ENCODE measurements at places on chromosomes 11 and 22. TPM values are rescaled to one million over a fixed set of nuclear protein-coding genes. Genes with fewer than 3 reads are reported as not detected.
A peak's percentile ranks its signal among the peaks of the same experiment; 100 is the strongest.

GRCh38 chr11:27372164-27372563, 9.1 kb upstream of the CCDC34 start:
- H3K4me1 ChIP-seq: no peaks in the 10 kb centered on the region
- H3K36me3 ChIP-seq: no peaks in the 10 kb centered on the region
- no peak overlapping the region for H3K27ac ChIP-seq
- H3K27me3 ChIP-seq: no peaks in the 10 kb centered on the region
- no peak overlapping the region for H3K4me3 ChIP-seq
- no peak for DNase-seq

GRCh38 chr22:36163497-36163896, 2.9 kb upstream of the APOL3 start:
- no peaks in the 10 kb centered on the region for H3K36me3 ChIP-seq

DNA sequence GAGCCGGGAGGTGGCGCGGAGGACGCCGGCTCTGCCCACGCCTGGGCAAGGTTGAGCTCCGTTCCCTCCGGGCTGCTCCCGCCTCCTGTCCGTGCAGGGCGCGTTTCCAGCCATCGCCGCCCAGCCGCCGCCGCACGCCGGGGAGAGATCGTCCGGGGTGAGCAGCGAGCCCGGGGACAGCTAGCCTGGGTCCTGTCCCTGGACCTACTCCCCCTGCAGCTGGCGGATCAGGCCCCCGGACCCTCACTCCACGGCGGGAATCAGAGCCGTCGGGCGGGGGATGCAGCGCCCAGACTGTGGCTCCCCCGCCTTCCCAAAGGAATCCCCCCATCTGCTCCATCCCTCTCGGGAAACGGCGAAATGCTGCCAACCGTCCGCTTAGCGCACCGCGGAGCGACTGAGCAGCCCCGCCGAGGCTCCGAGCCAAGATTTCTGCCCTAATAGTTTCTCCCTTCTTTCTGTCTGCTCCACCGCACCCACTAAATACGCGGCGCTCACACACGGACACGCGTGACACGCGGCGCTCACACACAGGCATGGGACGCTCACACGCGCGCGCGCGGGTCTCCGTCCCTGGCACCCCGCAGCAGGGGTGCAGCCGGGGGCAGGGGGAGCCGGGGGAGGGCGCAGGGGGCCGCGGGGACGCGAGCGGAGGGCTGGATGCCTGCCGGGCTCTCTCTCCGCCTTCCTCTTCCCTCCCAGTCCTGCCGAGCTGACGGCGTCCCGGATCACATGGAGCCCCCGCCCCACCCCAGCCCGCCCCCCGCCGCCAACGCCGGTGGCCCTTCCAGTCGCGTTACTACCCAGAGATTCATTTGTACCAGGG, at the start of gene KCNJ5:
KCNJ5 (plus strand) TSS at position 814 of the 826 bp plus-strand sequence. CDS start 19,918 bp downstream, outside the sequence.
- no peaks in the 10 kb centered on the region for H3K36me3 ChIP-seq
- no peak within 1 kb of the TSS for H3K27ac ChIP-seq
- H3K4me1 ChIP-seq: peaks cover 5% of the 10 kb centered on the region
- H3K27me3 ChIP-seq: 0 out of 2 replicates have a peak, but pooled peaks cover 2% of the 10 kb centered on the region

DNA sequence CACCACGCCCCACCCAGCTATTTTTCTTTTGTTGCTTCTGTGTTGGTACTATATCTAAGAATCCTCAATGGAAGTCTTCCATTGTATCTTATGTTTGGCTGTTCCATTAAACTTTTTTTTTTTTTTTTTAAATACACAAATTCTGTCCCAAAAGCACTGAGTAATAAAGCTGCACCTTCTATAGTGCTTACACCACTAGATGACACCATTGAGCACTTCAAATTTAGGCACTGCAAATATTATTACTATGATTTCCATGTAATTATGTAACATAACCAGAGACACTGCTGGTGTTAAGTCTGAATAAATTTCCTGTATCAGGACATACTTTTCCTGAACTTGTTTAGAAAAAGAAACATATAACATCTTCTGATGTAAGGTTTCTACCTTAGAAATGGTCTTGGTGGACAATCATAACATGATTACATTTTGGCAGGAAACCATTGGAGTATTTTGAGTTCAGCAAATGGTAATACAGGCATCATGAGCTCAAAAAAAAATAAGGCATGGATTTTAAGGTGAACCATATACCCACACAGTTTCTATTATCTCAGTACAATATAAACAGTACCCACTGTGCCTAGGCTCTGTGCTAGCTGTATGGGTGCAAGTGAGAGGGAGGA, 110.5 kb downstream of the ATG16L2 start:
- H3K27me3 ChIP-seq: no peaks in the 10 kb centered on the region
- no peaks in the 10 kb centered on the region for H3K4me1 ChIP-seq
- peak; percentile 65 for DNase-seq

- no peak overlapping the region for H3K27ac ChIP-seq
- no peak for DNase-seq
- H3K4me3 ChIP-seq: no peak overlapping the region
- no peaks in the 10 kb centered on the region for H3K4me1 ChIP-seq
- no peaks in the 10 kb centered on the region for H3K36me3 ChIP-seq
Observed at GRCh38 chr11:57917632-57918031, 106.0 kb upstream of the OR9Q1 start.

- peaks cover 9% of the 10 kb centered on the region for H3K4me1 ChIP-seq
- H3K4me3 ChIP-seq: no peak overlapping the region
- DNase-seq: no peak
- H3K27ac ChIP-seq: peak overlapping the region; percentile 49
- H3K27me3 ChIP-seq: no peaks in the 10 kb centered on the region
Observed at GRCh38 chr11:27242591-27242990, 120.4 kb downstream of the CCDC34 start.

The PATE4 gene
- total RNA-seq: not detected

DNA sequence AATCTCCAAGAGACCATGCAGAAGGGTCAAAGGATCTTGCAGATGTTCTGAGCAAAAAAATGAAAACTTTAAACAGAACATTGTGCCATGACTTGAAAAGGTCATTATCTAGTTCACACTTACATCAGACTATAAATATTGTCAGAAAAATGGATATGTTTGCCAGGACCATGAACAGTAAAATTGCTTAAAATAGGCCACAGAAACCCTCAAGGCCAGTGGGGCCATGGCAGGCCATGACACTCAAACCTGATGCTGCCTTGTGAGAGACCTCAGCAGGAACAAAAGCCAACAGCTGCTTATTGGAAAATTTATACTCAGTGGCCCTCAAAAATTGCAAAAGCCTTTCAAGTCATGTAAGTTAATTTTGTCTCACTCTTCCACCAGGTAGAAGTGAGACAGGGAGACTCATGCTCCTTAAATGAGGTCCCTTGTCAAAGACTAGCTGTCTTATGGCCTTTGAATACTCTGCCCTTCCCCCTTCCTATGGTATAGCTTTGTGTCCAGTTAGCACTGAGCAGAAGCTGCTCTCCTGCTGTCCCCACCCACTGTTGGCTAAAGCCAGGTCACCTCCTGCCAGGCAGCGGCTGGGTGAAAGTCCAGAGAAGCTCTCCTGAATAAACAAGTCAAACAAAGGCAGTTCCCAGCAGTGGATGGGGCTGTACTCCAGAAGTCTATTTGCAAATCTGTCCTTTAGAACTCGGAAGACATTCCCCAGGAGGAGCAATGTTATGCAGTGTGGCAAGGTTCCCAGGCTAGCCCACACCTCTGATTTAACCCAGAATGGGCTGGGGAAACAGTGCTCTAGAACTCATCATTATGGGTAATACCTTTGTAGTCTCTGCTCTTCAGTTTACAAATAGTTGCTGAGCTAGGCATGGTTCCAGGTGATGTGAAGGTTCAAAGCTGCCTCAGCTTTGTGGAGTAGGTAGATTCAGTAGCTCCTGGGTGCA, 21.4 kb downstream of the ADM start:
- H3K27ac ChIP-seq: peak overlapping the region; percentile 22
- peaks cover 67% of the 10 kb centered on the region for H3K4me1 ChIP-seq
- peak; percentile 31 for DNase-seq
- H3K36me3 ChIP-seq: no peaks in the 10 kb centered on the region
- no peaks in the 10 kb centered on the region for H3K27me3 ChIP-seq
- no peak overlapping the region for H3K4me3 ChIP-seq

DNA sequence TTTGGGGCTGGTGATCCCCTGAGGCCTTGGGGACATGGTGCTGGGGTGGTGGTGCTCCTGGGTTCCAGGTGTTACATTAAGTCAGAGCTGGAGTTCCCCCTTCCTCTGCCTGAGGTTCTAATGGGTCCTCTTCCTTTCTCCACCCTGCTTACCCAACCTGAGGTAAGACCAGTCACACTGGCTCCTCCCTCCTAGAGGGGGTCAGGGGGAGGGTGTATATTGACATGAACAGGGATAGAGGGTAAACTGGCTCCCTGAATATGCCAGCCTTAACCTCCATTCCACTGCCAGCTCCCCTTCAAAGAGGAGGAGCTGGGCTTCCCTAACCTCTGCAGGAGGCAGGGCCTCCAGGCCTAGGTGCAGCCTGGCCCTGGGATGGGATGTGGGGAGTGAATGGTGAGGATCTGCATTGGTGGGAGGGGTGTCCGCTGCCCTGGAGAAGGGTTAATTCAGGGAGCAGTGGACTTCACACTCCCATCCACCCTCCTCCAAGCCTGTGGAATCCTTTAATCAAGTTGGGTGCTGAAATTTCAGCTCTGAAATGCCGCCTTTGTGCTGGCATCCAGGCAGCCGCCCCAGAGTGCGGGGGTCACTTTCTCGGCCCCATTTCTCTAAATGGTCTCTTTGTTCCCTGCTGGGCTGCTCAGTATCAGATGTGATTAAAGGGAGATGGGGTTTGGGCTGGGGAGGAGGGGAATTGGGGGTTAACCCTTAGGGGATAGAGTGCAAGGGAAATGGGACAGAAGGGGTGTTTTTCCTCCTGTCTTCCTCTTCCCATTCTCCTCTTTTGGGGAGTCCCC, 15.2 kb downstream of the POLR2F start:
- H3K27ac ChIP-seq: no peak overlapping the region
- peaks cover 13% of the 10 kb centered on the region for H3K36me3 ChIP-seq
- H3K4me3 ChIP-seq: no peak overlapping the region
- H3K4me1 ChIP-seq: no peaks in the 10 kb centered on the region

- no peak overlapping the region for H3K27ac ChIP-seq
- DNase-seq: peak; percentile 51
- no peaks in the 10 kb centered on the region for H3K4me1 ChIP-seq
- H3K4me3 ChIP-seq: no peak overlapping the region
Observed at GRCh38 chr22:22745225-22746060, 101.0 kb downstream of the GGTLC2 start.

GRCh38 chr11:35916270-35916669, 27.6 kb upstream of the LDLRAD3 start:
- H3K27me3 ChIP-seq: no peaks in the 10 kb centered on the region
- no peak overlapping the region for H3K27ac ChIP-seq
- no peak for DNase-seq
- peaks cover 6% of the 10 kb centered on the region for H3K4me1 ChIP-seq

The ADAMTS8 gene
- 0.12 TPM for total RNA-seq

DNA sequence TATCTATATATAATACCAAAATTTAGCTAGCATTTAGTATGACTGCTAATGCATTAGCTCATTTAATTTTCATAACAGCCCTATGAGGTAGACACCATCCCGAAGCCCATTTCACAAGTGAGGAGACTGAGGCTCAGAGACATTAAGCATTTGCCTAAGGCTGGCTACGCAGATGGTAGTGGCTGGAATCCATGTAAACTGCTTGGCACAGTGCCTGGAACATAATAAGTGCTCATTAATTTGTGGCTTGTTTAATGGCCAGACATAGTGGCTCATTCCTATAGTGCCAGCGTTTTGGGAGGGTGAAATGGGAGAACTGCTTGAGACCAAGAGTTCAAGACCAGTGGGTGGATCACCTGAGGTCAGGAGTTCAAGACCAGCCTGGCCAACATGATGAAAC, 17.8 kb upstream of the TP53I11 start:
- no peaks in the 10 kb centered on the region for H3K36me3 ChIP-seq
- H3K4me3 ChIP-seq: no peak overlapping the region
- no peaks in the 10 kb centered on the region for H3K27me3 ChIP-seq
- no peak overlapping the region for H3K27ac ChIP-seq
- no peaks in the 10 kb centered on the region for H3K4me1 ChIP-seq

- no peaks in the 10 kb centered on the region for H3K4me1 ChIP-seq
- peaks cover 32% of the 10 kb centered on the region for H3K27me3 ChIP-seq
- no peak for DNase-seq
- no peak overlapping the region for H3K27ac ChIP-seq
Observed at GRCh38 chr22:45019861-45020655, 10.3 kb upstream of the PHF21B start.

DNA sequence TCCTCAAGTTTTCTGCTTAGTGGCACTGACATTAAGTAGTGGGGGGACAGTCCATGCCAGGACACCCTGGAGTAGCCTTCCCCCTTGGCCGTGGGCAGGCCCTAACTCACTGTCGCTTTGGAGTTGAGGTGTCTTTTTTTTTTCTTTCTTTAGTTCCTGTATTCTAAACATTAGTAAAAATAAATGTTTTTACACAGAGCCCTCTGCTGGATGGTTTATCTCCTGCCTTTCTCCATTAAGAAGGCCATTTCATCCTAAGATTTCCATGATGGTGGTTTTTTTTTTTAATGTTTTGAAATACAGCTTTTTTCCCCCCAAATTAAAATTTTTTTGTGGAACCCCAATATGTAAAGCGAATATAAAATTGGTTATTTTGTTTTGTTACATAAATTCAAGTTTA, 1.8 kb upstream of the TIGD3 start:
- no peak overlapping the region for H3K27ac ChIP-seq
- H3K36me3 ChIP-seq: peaks cover 39% of the 10 kb centered on the region
- no peak overlapping the region for H3K4me3 ChIP-seq
- H3K4me1 ChIP-seq: peaks cover 7% of the 10 kb centered on the region
- peak; percentile 58 for DNase-seq
- H3K27me3 ChIP-seq: no peaks in the 10 kb centered on the region

- H3K4me3 ChIP-seq: peak overlapping the region; percentile 73
- H3K27ac ChIP-seq: peak overlapping the region; percentile 56
- peaks cover 12% of the 10 kb centered on the region for H3K4me1 ChIP-seq
- peak; percentile 63 for DNase-seq
- peaks cover 13% of the 10 kb centered on the region for H3K36me3 ChIP-seq
- H3K27me3 ChIP-seq: no peaks in the 10 kb centered on the region
Observed at GRCh38 chr11:134762248-134763029, 350.4 kb upstream of the B3GAT1 start.

- no peak overlapping the region for H3K4me3 ChIP-seq
- peak; percentile 62 for DNase-seq
Observed at GRCh38 chr22:22753526-22754267, 109.3 kb downstream of the GGTLC2 start.

The RNF26 gene
- total RNA-seq: 34.5 TPM

The KCNQ1OT1 gene
- 1.5 TPM for total RNA-seq

GRCh38 chr11:27193434-27194225, 153.0 kb downstream of the BBOX1 start:
- no peak for DNase-seq
- H3K27ac ChIP-seq: no peak overlapping the region

GRCh38 chr11:24496736-24497725, at the start of gene LUZP2:
Gene LUZP2 (plus strand): TSS chr11:24497053.
- H3K4me1 ChIP-seq: no peaks in the 10 kb centered on the region
- H3K27ac ChIP-seq: no peak within 1 kb of the TSS
- DNase-seq: peak; percentile 50
- no peaks in the 10 kb centered on the region for H3K36me3 ChIP-seq
- H3K4me3 ChIP-seq: peak within 1 kb of the TSS; percentile 82

DNA sequence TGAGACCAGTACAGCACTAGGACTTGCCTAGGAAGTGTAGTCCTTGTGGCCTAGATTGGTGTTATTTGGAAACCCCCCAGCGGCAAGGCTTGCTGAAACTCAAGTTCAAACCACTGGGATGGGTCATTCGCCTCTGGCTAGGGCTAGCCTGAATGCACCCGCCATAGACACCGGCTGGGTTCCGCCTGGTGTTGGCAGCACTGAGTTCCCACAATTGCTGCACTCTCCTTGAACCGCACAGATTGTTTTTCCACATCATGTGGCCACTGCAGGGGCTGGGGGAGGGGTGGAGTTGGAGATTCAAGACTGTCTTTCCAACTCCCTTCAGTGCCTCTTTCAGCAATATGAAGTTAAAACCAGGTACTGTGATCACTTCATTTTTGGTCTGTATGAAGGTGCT, 43.1 kb downstream of the CCDC73 start:
- no peaks in the 10 kb centered on the region for H3K36me3 ChIP-seq
- H3K27me3 ChIP-seq: no peaks in the 10 kb centered on the region
- no peaks in the 10 kb centered on the region for H3K4me1 ChIP-seq
- no peak overlapping the region for H3K4me3 ChIP-seq

The FAM83F gene
- 5.5 TPM for total RNA-seq

The SAA4 gene
- not detected for total RNA-seq

Data from PC-3 (cell line).